ENCODE measurements at places on chromosomes 16 and 17.

DNA sequence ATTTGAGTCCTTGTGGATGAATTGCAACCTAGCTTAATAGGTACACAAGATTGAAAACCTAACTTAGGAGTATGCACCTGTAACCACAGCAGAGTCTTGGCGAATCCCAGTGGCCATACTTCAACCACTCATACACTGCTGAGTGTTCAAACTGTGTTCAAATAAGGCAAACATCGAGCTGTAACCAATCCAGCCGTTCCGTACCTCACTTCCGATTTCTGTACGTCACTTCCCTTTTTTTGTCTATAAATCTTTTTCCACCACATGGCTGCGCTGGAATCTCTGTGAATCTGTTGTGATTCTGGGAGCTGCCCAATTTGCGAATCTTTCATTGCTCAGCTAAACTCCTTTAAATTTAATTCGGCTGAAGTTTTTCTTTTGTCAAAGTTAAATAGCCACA, 190.6 kb downstream of the MAF start:
- DNase-seq: no peak

GRCh38 chr17:32625971-32626370, 139.2 kb downstream of the CDK5R1 start:
- no peak for DNase-seq

GRCh38 chr17:72705905-72706395, 386.5 kb downstream of the SLC39A11 start:
- no peak for DNase-seq

DNA sequence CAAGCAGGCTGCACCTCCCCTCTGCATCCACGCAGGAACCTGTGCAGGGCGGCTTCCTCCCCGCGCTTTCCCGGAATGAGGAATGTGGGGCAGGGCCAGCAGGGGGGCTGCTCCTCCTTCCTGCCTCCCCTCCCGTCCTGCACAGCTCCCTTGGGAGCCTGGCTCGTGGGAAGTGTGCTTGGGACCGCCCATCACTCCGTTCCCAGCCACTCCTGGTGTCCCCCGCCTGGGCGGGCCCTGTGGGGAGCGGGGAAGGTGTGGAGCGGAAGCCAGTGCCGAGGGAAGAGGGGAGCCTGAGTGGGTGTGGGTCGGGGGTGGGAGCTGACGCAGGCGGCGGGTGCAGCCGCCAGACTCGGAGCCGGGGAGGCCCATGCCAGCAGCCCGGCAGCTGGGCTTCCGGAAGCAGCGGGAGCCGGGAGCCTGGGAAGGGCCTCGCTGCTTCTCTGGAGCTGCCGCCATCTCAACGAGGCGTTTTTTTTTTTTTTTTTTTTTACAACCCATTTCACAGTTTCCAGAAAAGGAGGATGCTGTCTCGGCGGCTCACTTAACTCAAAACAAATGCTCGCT, 24.1 kb downstream of the BAHCC1 start:
- DNase-seq: no peak
